ENCODE measurements at places on chromosomes 3 and 15.
A peak's percentile ranks its signal among the peaks of the same experiment; 100 is the strongest.

DNA sequence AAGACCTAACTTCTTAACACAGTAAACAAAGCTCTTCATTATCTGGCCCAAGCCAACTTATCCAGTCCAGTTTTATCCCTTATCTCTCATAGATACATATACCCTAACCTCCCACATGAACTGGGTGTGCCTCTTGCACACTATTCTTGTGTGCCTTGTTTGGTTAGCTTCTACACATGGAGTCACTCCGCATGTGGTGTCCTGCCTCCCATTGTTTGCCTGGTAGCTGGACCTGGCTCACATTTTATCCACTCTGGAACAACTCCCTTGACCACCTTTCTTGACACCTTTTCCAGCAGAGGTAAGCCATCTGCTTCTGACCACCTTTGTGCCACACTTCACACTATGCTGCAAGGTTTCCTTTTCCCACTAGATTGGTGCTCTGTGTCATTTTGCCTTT, 15.2 kb downstream of the TIPARP start:
- no peak for DNase-seq

DNA sequence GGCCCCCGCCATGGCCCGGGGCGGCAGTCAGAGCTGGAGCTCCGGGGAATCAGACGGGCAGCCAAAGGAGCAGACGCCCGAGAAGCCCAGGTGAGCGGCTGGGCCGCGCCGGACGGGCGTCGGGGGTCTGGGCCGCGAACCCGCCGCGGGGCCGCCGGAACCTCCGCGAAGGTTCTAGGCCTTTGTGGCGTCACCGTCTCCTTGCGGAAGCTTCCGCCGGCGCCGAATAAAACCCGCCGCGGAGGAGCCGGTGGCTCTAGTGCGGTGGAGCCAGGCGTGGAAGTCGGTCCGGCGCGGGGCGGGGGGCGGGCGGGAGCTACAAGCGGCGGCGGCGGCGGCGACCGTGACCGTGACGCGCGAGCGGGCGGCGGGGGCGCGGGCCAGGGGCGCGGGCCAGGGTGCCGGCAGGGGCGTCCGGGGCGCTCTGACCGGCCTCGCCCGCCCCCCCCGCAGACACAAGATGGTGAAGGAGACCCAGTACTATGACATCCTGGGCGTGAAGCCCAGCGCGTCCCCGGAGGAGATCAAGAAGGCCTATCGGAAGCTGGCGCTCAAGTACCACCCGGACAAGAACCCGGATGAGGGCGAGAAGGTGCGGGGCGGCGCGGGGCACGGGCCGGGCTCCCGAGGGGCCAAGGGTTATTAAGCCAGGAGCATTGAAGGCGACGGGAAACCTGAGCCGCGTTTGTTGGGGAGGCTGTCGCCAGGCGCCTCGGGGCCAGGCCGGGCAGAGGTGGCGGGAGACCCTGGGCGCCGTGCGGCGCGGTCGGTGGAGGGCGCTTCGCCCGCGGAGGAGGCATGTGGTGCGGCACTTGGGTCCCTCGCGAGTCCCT, at the start of gene DNAJA4:
TSS of gene DNAJA4 (plus strand) at position 259 of the 833 bp plus-strand sequence. CDS start at position 461, 202 bp downstream.
- DNase-seq: peak; percentile 50

DNA sequence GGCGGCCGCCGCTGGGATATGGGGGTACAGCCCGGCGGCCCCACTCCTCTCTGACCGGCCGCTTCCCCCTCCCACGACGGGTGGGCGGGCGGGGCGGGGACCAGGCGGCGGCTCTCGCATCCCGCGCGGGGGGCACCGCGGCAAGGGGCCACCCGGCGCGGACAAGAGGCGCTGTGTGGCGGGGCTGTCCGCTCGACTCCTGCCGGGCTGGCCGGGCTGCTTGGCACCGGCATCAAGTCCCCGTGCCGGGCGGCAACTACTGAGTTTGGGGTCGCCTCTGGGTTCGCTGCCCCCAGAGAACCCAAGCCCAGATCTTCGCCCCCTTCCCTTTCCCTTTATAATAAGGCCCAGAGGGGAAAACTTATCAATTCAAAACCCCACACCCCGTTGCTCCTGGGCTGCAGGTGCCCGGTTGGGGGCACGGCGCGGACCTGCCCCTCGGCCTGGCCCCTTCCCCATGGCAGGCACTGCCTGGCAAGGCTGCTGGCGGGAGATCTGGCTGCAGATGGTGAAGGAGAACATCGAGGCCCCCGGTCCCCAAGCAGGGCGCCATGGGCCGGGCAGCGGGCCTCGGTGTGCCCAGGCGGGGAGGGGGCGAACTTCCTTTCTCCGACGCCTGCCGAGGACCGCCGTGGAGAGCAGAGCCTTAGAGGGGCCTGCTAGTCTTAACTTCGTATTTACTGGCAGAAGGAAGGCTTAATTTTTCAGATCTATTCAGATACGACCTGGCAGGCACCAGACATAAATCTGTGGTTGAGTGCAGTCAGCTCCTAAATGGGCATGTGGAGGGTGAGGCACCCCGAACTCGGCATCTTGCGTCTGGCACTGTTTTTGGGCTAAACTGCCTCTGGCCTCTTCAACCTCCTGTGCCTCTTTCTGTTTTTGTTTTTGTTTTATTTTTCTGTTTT, 911 bp downstream of the APBA2 start:
- no peak for DNase-seq

DNA sequence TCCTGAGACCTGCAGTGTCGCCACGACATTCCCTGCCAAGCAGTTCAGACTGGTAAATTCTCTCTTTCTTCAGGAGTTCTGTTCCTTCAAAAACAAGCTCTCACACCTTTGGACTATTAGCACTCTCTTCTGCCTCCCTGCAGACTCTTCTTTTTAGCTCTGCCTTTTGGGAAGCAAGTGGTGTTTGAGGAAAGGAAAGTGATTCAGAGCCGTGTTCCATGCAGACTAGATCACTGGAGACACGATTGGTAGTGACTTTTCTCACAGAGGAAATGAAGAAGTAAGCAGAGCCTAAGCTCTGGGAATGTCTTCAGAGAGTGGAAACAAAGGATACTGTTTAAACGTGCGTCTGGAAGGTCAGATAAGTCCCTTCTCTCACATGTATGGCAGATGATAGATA, 270.6 kb upstream of the TPRG1 start:
- no peak for DNase-seq

DNA sequence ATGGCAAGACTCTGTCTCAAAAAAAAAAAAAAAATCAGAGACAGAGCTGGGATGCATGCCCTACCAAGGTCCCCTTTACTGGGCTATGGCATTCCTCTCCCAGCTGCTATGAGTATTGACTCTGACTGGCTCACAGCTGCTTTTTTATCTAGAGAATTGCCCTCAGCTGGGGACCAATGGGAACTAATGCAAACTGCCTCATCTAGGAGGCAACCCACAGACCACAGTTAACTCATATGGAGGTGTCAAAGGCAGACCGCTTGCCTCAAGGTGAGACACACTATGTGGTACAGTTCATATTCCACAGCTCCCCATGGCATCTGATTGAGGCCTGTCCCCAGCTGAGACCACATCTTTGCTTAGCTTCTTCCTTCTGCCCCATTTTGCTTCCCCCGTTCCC, 183.5 kb upstream of the EOMES start:
- DNase-seq: no peak

- DNase-seq: no peak
These were observed 227.4 kb upstream of the CMC1 start for GRCh38 chr3:28013864-28014473.

- no peak for DNase-seq
These were observed 232.8 kb downstream of the TAFA4 start for GRCh38 chr3:68699541-68699940.

- DNase-seq: no peak
These were observed 49.0 kb upstream of the EPHA3 start for GRCh38 chr3:89058371-89058770.

DNA sequence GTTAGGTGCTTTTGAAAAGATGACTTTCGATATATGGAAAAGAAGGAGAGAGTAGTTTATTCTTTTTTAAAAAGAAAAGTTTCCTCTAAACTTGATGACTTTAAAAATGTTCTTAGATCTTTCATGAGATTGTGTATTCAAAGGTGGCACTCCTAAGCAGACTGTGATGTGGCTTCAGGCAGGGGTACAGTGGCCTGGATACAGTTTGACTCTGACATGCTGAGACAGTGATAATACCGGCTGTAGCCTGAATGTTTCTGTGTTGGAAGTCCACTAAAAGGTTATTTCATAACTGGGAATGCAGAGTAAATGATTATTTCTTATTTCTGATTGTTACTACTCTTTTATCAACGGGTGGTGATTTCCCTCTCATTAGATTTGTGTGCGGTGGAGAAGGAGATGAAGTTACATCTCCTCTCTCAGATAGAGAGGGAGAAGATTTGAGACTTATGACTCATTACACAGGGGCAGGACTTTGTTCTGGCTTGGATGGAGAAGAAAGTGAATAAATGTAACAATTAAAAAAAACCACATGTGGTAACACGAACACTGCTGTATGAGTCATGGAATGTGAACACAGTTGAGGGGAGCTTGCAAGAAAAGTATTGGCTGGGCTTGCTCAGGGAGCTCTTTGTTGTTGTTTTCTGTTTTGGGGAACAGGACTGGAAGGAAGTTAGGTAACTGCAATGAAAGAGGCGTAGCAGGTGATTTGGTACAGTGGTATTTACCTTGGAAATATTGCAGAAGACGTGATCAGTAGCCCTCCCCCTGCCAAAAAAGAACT, 21.6 kb downstream of the SPTSSB start:
- DNase-seq: peak; percentile 2

DNA sequence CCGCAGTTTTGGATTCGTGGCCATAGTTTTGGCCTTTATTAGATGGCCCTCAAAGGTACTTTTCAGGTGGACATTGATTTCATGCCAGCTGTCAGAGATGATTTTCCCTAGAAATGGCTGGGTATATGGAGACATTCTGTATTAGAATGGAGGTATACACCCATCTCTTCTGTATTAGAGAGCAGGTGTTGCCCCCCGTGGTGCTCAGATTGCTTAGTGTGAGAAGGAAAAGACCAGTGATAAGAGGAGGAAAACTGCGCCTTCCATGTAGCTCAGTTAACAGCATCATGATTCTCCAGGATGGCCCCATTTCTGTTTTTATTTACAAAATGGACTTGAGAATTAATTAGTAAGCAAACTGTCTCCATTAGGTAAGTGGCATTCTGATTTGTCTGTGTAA, 145.9 kb downstream of the IGF1R start:
- no peak for DNase-seq

- DNase-seq: no peak
These were observed 322.4 kb upstream of the CBLB start for GRCh38 chr3:106191211-106191610.

DNA sequence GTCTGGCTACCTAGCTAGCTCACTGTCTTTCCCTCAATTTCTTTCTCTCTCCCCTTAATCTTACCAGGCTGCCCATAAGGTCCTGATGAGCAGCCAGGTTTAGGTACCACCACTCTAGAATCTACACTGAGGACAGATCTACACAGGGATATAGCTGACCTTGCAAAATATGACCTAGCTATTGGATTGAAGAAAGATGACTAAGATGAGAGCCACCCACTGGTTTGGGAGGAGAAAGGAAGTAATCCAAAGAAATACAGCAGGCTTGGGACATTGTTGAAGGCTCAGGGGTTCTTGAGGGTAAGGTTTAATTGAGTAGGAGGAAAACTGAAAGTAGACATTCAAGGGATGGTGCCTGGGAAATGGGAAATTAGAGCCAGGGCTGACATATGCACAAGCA, 142.0 kb upstream of the TMC3 start:
- DNase-seq: no peak

GRCh38 chr15:80154336-80154735, 1.5 kb downstream of the FAH start:
- no peak for DNase-seq

- DNase-seq: no peak
These were observed 281.6 kb upstream of the STT3B start for GRCh38 chr3:31251083-31251482.

DNA sequence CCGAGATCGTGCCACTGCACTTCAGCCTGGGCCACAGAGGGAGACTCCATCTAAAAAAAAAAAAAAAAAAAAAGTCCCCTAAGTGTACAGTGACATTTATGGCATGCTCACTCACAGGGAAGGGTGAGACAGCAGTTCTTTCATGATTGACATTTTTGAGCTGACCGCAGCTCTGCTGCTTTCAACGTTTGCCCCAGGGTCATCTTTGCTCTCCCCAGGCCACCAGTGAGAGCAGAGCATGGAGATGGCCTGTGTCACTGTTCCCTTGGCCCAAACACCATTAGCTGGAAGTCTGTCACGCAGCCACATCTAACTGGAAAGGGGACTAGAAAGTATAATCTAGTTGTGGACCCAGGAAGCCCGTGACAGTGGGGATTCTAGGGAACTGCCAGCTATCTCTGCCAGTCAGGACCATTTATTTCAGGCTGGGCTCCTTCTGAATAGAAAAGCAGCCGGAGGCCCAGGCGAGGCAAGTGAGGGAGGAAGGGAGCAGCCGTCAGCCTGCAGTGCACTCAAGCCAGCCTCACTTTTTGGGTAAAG, 193.4 kb upstream of the HES1 start:
- no peak for DNase-seq

GRCh38 chr3:129834580-129834979, 58.9 kb downstream of the TMCC1 start:
- DNase-seq: no peak

GRCh38 chr3:2653706-2654105, 456.5 kb downstream of the IL5RA start:
- DNase-seq: no peak

GRCh38 chr3:194013928-194014327, 122.0 kb upstream of the HES1 start:
- no peak for DNase-seq

GRCh38 chr15:50065279-50065678, 53.8 kb downstream of the ATP8B4 start:
- DNase-seq: no peak

GRCh38 chr3:13844911-13845310, 35.0 kb downstream of the WNT7A start:
- no peak for DNase-seq

- DNase-seq: no peak
These were observed 624 bp downstream of the BRK1 start for GRCh38 chr3:10116138-10116460.

GRCh38 chr3:76063811-76064210, 278.5 kb upstream of the ZNF717 start:
- DNase-seq: no peak

DNA sequence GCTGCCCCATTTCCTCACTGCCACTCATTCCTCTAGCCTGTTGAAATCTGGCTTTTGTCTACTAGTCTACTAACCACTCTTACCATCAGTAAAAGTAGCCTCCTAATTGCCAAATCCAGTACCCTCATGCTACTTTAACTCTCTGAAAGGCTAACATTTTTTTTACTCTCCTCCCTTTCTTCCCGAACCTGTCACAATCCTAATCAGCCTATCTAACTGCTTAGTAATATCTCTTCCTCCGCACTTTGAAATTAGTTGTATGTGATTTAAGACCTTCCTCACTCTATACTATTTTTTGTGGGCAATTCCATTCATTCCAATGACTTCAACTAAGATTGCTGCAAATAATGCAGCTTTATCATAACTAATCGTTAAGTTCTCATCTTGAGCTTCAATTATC, 3.7 kb downstream of the SENP7 start:
- DNase-seq: no peak

DNA sequence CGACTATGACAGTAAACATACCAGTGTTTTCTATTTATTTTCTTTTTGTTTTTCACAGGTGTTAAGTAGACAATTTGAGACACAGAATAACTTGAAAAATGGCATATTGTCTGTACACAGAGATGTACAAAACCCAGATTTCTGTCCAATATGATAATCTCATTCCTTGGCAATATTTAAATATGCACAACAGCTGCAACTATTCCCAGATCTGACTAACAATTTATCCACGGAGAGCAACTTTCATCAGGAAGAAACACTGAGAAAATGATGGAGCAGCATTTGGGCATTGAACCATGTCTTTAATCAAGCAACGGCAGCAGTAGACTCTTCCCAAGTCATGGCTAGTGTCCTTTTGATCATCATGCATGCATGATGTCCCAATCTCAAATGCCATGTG, 452.6 kb downstream of the ZPLD1 start:
- no peak for DNase-seq
